ENCODE measurements at places on chromosomes 7 and 10.

GRCh38 chr7:28661826-28662595 lies 249.7 kb downstream of the CREB5 start:
- DNase-seq: no peak

DNA sequence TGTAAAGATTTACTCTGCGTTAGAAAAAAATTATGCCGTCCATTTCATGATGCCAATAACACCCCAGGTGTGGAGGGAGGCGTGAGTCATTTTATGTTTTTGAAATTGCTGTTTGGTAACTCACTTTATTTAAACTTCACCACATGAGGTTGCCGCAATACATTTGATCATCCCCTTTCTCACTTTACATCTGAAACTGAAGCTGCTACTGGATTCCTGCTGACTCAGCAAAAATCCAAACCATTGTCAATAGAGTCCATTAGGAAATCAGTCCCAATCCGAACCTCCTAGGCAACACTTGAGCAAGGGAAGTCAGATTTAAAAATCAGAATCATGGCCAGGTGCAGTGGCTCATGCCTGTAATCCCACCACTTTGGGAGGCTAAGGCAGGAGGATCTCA lies 136.6 kb upstream of the SVIL start:
- DNase-seq: no peak

DNA sequence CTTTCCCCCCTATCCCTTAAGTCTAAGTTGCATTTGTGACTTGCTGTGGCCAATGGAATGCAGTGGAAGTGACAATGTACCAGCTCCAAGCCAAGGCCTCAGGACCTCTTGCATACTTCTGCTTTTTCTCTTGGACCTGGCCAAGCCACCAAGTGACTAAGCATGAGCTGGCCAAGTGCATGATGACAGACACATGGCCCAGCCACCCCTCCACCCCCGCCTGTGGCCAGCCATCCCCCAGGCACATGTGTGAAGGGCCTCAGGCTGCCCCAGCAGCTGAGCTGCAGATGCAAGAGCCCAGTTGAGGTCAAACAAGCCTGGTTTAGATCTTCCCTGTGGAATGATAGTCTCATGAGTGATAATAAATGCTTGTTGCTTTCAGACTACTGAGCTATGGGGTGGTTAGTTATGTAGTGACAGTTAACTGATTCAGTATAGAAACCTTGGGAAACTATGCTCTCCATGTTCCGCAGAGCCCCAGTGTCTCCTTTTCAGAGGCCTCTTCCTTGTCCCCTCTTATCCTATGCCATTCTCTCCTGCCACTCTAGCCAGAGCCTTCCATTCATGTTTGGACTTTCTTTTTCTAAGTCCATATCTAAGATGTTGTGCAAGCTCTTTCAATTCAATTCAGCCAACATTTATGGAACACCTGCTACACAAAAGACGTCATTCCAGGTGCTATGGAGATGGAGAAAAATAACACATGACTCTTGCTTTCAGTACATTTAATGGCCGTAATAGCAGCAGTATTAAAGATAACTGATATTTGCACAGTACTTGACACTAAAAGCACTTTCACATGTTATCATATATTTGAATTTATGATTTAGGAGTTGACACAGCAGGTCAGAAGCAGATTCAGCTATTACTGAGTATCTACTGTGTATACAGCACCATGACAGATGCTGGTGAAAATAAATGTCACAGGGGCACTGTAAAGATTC lies 55.5 kb upstream of the LOXL4 start:
- peak; percentile 35 for DNase-seq

GRCh38 chr7:151851145-151851751 lies 25.7 kb downstream of the PRKAG2 start:
- peak; percentile 59 for DNase-seq

DNA sequence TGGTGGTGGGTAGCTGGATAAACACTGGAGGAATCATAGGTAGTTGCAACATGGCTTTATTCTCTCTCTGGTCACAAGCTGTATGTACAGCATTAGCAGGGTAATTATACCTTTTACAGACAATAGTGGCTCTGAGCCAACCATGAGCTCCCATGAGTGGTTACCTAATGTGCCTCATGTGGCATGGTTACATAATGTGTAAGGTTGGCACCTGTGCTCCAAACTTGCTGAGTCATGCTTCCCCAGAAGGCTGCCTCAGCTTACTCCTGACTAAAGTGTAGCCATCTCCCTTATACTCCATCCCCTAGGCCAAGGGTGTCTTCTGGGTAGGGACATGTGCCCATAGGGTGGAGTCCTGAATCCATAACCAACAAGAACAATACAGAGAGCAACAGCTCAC lies 345.3 kb upstream of the SEMA3C start:
- DNase-seq: no peak

- DNase-seq: peak; percentile 63
Observed at GRCh38 chr10:510415-510881, 179.0 kb downstream of the DIP2C start.

DNA sequence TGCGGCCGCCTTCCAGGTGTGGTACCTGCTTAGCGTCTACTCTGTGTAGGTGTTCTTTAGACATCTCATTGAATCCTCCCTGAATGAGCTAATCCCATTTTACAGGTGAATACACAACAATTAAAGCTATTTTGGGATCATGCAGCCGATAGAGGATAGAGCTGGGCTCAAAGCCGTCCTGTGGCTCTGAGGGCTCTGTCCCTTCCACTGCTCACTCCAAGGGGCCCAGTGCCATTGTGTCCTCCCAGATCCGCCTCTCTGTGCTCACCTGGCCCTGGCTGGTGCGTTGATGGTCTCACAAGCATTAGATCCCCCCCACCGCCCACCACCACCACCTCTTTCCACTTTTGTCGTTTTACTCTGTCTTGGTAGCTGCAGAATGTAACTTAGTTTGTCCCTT lies 13.1 kb downstream of the NPTX2 start:
- DNase-seq: no peak

Data from pons (tissue), 1 donor.